ENCODE measurements at places on chromosomes 12 and 14.

DNA sequence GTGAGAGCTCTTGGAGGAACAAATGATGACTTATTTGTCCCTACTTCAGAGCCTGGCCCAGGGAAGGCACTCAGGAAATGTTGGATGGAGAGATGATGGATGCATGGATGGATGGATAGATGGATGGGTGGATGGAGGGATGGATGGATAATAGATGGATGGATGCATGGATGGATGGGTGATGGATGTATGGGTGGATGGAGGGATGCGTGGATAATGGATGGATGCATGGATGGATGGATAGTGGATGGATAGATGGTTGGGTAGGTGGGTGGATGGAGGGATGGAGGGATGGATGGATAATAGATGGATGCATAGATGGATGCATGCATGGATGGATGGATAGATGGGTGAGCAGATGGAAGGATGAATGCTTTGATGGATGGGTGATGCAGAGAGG is 23.2 kb downstream of the GPR68 start:
- DNase-seq: no peak

DNA sequence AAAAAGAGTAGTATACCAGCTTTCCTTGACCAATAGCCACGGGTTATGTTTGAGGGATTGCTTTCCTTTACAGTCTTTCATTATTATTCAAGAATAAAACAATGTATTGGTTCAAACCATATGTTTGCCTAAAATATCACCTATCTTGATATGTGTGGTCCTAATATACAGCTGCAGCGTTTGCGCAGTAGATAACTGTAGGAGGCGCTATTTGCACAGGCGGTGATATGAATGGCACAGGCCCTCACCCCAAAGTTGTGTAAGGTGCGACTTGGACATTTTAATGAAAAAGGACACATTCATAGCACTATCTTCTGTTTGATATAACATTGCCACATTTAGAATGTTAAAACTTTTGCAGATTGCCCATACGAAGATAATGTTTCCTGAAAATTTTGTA is 298.4 kb downstream of the TRHDE start:
- no peak for DNase-seq

- no peak for DNase-seq
These were observed 27.1 kb upstream of the NR2C1 start for GRCh38 chr12:95100264-95101190.

DNA sequence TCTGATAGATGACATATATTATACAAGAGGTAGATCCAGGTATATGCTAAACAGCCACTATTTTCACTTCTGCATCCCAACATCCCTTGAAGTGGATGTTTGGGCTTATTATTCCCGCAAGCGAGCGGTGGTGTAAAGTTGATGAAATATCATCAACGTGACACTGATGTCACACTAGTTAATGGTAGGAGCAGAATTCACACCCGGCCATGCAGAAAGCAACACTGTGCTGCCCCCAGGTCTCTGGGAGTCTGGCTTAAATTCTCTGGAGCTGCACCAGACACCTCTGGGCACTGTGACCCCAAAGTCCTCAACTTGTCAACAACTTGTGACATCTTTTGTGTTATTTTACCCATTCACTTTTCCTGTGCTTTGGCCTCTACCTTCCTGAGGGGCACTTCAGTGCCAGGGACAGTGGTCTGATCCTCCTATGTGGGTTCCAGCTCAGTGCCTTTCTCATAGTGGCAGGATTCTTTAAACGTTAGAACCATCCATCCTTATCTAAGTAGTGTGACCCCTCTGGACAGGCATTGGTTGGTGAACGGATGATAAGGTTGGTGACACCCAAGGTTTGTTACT is 952 bp downstream of the DRAM1 start:
- DNase-seq: no peak

DNA sequence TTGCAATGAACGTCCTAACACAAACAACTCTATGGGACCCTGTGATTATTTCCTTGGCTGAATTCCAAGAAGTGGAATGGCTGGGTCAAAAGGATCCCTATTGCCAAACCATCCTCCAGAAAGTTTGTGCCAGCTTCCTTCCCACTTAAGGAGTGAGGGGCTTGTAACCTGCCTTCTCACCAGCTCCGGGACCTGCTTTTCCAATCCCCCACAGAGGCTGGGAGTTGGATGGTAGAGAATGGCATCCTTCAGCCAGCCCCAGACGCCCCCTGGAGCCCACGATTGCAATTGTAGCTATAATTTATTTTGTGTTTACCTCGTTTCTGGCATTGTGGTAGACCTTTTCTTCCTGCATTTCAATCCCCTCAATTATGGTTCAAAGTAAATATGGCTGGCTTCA is 9.7 kb upstream of the ZDHHC22 start:
- DNase-seq: no peak

GRCh38 chr14:98370352-98370751 is 901.6 kb downstream of the BCL11B start:
- no peak for DNase-seq

DNA sequence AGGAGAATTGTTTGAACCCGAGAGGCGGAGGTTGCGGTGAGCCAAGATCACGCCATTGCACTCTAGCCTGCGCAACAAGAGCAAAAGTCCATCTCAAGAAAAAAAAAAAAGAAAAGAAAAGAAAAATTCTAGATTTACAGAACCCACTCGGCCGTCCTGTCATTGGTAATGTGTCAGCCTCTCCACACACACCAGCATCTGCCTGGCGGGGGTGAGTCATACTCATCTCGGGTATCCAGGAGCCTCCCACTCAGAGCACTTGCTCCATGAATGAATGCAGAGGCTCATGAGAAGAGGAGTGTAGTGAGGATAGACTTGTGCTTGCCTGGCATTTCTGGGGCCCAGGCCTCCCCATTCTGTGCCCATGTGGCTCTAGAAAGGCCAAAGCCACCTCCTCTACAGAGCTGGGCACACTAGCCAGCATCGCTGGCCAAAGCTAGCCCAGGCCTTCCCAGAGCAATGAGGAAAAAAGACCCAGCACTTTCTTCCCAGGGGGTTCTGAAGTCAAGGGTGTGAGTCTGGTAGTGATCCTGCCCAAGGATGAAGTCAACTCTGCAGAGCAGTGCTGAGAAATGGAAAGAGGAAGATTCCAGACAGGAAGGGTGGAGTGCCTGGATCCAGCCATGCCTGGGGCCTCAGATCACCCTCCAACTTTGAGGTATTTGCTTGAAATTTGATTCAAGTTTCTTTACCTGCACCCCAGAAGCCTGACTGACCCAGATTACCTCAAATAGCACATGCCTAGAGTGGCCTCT is 31.2 kb upstream of the KLC1 start:
- DNase-seq: no peak

- DNase-seq: no peak
These were observed 23.1 kb downstream of the AEBP2 start for GRCh38 chr12:19462406-19462805.

DNA sequence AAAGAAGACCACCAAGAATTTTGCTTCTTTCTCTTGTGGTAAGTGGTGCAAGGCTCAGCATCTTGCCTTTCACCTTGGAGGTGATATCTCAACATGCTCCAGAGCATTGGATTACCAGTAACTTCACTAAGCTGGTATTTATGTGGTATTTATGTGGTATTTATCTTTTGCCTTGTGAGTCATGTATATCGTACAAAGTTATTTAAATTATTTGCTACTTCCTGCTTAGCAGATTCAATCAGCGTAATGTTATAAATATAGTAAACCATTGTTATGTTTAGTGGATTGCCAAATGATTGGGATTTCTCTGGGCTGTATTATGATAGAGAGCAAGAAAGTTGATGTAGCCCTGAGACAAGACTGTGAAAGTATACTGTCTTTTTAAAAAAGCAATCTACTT is 366.4 kb downstream of the IPO8 start:
- DNase-seq: no peak

DNA sequence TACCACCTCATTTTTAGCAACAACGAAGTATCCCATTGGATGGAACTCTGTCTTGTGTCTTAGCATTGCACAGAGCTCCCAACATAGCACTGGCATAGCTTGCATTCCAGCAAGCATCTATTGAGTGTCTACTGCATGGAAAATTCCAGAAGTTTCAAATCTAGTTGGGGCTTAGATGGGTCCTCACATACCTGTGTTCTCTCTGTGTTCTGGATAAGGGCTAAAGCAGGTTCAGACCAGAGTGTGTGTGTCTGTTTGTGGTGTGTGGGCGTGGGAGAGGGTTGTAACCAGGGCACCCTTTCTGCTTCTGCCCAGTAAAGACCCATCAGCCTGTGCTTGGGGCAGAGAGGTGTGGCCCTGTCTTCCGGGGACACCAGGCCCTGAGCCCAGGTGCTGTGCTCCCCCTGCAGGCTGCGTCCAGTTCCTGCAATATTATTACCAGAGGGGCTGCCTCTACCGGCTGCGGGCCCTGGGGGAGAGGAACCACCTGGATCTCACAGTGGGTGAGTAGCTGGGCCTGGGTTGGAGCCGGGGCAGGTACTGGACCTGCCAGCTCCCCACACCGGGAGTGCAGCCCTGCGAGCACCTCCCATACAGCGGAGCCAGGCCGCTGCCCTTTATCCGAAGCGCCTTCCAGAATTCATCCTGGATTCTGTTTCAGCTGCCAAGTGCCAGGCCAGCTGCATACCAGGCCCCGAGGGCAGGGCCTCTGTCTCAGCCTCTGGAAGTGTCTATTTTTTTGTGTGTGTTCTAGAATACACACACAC is 20.3 kb downstream of the RHOF start:
- DNase-seq: peak; percentile 50

GRCh38 chr12:124049451-124050094 is 76.6 kb downstream of the ZNF664 start:
- no peak for DNase-seq

- no peak for DNase-seq
These were observed 737.9 kb downstream of the GALC start for GRCh38 chr14:87255058-87255457.

GRCh38 chr12:52056801-52057637 is 5.8 kb downstream of the NR4A1 start:
- DNase-seq: no peak

- no peak for DNase-seq
These were observed 5.4 kb downstream of the FBXW8 start for GRCh38 chr12:116916122-116916521.

DNA sequence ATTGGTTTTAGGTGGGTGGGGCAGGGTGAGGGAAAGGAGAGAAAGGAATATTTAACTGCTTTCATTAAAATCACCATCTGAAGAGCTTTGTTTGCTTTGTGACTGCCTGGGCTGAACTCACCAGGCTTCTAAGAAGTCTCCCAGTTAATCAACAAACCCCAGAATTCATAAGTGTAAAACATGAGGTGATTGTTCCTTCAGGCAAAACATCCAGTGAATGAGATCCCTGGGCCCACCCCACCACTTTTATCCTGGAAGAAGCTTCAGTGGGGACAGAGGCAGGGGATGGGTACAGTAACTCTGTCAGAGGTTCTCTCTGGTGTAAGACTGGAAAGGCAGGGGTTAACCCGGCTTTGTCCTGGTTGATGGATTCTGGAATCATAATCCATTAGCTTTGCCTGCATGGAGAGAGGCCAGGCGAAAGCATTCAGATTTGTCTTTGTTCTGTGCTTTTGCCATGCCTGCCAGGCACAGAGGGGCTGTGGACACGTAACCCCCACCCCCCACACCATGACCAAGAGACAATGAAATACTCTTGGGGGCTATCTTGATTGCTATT is 16.7 kb downstream of the PDE1B start:
- no peak for DNase-seq

DNA sequence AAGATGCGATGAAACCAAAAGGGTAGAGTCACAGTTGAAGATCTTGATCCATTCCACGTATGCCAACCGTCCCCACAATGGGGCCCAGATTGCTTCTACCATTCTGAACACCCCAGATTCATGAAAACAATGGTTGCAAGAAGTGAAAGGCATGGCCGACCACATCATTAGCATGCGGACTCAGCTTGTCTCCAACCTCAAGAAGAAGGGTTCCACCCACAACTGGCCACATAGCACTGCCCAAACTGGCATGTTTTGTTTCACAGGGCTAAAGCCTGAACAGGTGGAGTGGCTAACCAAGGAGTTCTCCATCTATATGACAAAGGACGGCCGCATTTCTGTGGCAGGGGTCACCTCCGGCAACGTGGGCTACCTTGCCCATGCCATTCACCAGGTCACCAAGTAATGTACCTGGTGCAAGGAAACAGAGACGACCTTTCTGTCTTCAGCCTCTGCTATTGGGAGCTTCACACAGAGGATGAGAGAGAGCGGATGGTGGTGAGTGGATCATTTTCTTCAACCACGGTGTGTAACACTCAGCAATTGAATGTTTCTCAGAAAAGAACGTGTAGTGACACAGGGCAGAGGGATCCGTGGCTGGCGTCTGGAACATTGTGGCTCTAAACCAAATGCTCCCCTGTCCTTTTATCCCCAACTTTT is 26.8 kb upstream of the CLEC2D start:
- no peak for DNase-seq

DNA sequence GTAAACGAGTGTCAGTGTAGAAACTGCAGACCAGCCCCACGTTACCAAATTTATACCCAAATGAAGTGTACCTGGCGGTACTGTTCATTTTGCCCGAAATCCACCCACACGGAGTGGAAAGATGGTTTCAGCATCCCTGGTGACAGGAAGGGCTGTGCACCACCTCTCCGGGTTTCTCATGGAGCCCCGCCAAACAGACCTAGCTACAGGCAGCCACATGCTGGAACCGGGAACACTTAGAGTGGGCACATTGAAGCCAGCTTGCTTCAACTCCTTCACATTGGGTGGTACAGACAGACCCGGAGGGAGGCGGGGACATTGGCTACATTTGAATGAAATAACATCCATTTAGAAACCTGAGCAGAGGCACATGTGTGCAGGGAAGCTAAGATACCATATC is 84.4 kb downstream of the PPP2R5C start:
- no peak for DNase-seq

DNA sequence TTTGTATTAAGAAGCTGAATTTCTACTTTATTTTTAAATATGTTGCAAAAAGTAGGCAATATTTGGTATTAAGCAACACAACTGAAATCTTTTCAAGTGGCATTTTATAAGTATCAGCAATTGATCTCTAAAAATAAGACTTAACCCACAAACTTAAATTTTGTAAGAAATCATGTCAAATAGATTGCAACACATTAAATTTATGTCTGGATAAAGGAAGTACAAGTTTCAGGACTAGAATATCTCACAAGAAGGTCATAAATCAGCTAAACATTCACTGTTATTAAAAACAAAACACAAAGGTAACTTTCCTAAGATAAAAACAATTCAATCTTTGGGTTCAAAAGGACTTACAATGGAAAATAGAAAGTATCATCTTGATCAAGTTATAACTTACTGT is 32.8 kb downstream of the CPNE8 start:
- no peak for DNase-seq

GRCh38 chr12:132276827-132277373 is 52.5 kb downstream of the GALNT9 start:
- no peak for DNase-seq

GRCh38 chr12:130955238-130955816 is 1.6 kb downstream of the ADGRD1 start:
- no peak for DNase-seq

All from T-helper 22 cell (primary cell).